ENCODE measurements at places on chromosomes 5 and 9. TPM values are rescaled to one million over a fixed set of nuclear protein-coding genes. Genes with fewer than 3 reads are reported as not detected.
A peak's percentile ranks its signal among the peaks of the same experiment; 100 is the strongest.

DNA sequence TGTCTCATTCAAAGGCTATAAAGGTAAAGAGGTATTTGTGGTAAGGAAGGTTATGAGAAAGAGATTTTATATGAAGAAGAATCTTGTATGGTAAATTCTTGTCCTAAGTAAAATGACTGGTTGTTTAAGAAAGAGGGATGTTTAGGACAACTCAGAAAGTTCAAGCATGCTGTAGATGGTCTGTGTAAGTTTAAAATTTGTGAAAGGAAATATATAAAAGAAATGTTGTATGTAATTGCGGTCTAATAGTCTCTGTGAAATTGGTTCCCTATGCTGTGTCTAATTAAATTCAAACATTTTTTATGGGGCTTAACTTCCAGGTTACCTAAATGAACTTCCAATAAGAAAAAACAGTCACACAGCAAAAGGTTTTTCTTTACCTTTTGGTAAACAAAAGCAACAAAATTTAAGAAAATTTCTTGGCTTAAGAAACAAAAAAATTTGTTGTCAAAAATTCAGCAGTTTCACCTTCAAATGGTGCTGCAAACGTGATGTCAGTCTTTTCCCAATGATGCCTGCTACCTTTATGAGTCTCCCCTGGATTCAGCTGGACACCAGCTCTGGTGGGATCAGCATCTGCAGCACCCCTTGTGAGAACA is 83.0 kb upstream of the FCN1 start:
- DNase-seq: no peak

GRCh38 chr9:71758785-71759184 is 9.5 kb downstream of the CEMIP2 start:
- DNase-seq: peak; percentile 87

GRCh38 chr9:134381671-134382516 is 55.6 kb downstream of the RXRA start:
- no peak for DNase-seq

DNA sequence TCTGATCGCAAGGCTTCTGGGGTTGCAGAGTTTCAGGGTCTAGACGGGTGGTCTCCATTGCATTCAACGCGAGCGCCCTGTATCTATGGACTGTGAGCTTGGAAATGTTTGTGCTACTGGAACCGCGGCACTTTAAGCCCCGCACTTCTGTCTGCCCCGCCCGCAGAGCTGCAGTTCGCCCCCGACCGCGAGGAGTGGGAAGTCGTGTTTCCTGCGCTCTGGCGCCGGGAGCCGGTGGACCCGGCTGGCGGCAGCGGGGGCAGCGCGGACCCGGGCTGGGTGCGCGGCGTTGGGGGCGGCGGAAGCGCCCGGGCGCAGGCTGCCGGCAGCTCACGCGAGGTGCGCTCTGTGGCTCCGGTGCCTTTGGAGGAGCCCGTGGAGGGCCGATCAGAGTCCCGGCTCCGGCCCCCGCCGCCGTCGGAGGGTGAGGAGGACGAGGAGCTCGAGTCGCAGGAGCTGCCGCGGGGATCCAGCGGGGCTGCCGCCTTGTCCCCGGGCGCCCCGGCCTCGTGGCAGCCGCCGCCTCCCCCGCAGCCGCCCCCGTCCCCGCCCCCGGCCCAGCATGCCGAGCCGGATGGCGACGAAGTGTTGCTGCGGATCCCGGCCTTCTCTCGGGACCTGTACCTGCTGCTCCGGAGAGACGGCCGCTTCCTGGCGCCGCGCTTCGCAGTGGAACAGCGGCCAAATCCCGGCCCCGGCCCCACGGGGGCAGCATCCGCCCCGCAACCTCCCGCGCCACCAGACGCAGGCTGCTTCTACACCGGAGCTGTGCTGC is 1.0 kb downstream of the ADAMTS19 start:
- DNase-seq: peak; percentile 11

ADAMTS16 gene
- total RNA-seq: 1.3 TPM

Measured in renal cortical epithelial cell (primary cell).